ENCODE measurements at places on chromosomes 4 and X.

GRCh38 chrX:40175511-40176350 lies 78.0 kb upstream of the BCOR start:
- DNase-seq: peak; percentile 66

GRCh38 chrX:111167334-111167733 lies 71.3 kb downstream of the PAK3 start:
- DNase-seq: no peak

GRCh38 chr4:101600287-101600686 lies 190.2 kb upstream of the BANK1 start:
- no peak for DNase-seq

DNA sequence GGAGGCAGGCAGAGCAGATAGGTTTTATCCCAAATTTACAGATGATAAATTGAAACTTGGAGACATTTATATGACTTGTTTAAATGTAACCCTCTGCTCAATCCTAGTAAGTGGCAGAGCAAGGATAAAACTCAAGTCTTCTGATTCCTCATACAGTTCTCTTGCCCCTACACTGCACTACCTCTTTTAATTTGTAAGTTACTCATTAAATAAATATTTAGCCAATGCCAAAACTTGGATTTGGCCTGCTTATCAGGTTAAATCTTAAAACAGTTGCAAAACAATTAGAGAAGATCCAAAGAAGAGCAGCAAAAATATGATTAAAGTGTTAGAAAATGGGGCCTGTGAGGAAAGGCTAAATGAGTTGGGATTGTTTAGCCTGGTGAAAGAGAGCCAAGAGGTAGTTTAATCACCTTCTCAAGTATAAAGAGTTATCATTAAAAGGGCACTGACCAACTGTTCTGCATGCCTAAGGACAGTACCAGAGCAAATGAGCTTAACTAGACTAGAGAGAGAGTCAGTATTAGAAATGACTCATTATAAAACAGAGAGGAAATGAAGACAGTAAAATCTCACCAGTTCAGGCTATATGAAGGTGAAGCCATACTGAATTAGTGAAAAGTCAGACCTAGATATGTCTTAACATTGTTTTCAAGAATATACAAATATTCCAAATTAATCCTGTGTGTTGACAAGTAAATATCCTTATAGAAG lies 146.3 kb downstream of the GRIA3 start:
- no peak for DNase-seq

DNA sequence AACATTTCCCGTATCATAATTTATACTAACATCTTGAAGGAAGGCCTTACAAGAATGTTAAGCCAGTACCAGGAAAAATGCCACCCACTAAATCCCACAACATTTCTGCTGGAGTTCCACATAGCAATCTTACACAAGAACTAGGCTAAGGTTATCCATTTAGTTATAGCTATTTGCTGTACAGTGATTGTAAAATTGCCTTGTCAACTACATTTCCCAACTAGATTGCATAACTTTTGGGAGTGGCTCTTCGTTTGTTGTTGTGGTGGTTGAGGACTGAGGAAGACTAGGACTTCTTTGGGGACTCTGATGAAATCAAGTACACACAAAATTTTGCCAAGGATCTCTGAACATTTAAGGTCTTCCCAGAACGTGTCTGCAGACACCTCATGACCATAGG lies 8.0 kb downstream of the IBSP start:
- no peak for DNase-seq

DNA sequence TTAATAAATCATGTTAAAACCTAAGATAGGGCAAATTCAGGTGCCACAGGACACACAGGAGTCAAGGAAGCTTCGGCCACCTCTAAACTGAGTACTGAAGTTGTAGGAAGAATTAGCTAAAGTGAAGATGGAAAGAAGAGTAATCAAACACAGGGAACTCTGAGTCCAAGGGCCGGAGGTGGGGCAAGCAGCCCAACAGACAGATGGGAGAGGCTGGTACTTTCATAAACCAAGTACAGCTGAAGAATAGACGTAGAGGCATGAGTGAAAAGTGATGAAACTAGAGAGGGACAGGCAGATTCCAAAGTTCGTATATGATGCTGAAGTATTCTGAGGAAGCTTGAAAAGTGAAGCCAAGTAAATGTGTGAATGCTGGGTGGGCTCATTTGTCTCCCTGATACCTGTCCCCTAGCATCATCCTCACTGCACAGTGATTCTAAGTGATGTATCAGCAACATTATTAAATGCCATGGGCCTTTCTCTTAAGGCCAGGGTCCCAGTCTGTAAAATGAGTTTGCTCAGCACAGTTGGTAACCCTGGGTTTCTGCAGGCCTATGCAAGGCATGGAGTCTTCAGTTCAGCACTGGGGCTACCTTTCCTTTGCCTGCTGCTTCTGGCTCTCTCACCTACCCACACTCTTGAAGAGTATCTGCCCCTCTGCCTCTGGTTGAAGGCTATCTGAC lies 203.3 kb downstream of the NR3C2 start:
- no peak for DNase-seq

GRCh38 chr4:119835613-119835910 lies 207.0 kb upstream of the PDE5A start:
- no peak for DNase-seq

GRCh38 chr4:75992462-75992861 lies 1.7 kb upstream of the SDAD1 start:
- no peak for DNase-seq

GRCh38 chr4:48139691-48140090 lies 5.6 kb upstream of the TXK start:
- DNase-seq: peak; percentile 40

GRCh38 chr4:78951862-78952472 lies 12.7 kb upstream of the PAQR3 start:
- peak; percentile 69 for DNase-seq

- DNase-seq: no peak
Observed at GRCh38 chr4:145406970-145407369, 74.7 kb upstream of the SMAD1 start.

DNA sequence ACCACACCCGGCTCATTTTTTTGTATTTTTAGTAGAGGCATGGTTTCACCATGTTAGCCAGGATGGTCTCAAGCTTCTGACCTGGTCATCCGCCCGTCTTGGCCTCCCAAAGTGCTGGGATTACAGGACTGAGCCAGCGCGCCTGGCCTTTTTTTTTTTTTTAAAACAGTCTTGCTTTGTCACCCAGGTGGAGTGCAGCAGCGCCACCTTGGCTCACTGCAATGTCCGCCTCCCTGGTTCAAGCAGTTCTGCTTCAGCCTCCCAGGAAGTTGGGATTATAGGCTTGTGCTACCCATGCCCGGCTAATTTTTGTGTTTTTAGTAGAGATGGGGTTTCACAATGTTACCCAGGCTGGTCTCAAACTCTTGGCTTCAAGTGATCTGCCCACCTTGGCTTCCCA lies 28.9 kb downstream of the ZFX start:
- DNase-seq: no peak

DNA sequence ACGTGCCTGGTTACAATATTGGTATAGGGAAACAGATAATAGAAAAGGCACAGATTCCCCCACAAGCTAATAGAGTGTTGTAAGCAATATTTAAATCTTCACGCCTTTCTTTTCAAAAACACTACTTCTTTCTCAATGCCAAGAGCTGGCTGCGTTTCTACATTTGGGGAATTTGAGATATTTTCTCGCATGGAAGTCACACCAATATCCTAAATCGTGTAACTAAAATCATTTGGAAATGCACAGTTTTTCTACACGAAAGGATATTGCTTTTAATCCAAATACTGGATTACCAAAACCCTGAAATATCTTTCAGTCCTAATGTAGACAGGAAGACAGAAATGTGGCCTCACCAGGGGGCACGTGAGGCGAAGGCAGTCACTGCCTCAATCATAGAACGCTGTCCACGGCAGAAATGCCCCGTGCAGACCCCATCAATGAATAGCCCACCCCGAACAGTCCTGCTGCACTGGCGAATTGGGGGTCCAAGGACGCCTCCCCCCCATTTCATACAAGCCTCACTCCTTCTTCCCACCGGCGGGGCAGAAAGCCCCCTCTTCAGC lies 106.6 kb downstream of the NSUN7 start:
- no peak for DNase-seq

DNA sequence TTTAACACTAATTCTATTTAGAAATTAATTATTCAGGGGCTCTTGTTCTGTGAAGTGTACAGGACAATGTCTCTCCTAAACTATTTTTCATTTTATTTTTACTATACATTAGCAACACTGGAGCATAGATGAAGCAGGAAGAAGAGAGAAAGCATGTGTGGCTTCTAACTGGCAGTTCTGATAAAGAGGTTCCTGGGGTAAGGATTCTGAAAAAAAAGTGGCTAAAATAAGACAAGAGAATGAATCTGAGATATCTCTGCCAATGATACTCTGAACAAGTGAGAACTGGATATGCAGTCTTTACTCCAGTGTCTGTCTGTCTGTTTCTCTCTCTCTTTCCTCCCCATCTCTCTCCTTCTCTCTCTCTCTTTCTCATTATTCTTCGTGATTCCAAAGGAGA lies 125.9 kb downstream of the MAML3 start:
- DNase-seq: no peak

DNA sequence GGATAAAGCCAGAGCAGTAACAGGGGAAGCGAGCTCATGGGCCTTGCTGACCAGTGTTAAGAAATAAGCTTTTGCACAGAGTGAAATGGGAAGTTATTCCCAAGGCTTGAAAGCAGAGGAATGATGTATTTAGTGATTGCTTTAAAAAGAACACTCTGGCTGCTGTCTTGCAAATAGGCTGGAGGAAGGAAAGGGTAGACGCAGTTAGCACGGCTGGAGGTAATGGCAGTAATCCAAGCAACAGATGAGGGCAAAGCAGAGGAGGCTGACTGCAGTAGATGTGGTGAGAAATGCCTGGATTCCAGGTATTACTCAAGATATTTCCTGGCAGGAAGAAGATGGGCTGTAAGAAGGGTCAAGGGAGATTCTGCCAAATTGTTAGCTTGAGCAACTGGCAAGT lies 1342.3 kb upstream of the AGA start:
- DNase-seq: no peak

DNA sequence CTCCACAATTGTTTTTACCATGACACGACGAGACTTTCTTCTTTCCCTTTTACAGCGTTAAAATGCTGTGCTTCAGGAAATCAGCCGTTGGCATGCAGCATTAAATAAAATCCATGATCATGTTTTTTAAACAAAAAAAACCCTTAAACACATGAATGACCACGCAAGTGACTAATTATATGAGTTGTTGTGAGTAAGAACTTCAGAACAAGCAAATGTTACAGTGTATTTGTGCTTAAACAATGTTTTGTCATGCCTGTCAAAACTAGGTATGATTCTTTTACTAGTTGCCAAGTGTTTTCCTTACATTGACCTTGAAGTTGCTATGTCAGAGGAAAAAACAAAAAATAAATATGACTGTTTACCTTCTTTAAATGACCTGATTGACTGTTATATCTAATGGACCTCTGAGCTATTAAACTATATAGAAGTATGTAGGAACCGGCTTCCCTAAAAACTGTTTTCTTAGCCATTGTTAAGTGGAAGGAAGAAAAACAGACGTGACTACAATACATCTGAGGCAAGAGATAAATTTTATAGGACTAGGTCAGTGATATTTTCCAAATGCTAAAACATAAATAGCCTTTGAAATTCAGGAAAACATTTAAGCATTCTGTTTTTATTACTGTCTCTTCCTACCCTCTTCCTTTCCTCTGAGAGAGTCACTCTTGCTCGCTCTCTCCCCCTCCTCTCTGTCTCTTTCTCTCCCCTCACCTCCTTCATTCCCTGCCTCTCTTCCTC lies 197.1 kb downstream of the PALLD start:
- no peak for DNase-seq

- no peak for DNase-seq
Observed at GRCh38 chr4:115986573-115986972, 873.2 kb upstream of the NDST4 start.

GRCh38 chr4:186541801-186542200 lies 13.6 kb downstream of the MTNR1A start:
- no peak for DNase-seq

DNA sequence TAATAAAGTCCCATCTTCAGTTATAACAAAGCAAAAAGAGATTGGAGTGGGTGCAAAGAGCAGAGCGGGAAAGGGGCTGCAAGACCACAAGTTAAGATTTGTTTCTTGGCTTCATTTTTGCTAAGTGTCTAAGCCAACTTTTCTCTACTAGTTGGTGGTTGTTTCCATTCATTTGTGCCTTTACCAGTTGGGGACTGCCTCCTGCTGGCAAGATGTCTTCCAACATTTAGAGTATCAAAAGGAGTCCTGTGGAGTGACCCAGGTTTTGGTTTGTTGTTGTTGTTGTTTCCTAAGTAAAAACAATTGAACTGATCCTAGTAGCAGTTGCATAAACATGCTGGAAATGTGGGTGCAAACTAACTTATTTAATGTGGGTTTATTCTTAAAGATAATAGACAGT lies 121.1 kb downstream of the SPATA18 start:
- DNase-seq: no peak

DNA sequence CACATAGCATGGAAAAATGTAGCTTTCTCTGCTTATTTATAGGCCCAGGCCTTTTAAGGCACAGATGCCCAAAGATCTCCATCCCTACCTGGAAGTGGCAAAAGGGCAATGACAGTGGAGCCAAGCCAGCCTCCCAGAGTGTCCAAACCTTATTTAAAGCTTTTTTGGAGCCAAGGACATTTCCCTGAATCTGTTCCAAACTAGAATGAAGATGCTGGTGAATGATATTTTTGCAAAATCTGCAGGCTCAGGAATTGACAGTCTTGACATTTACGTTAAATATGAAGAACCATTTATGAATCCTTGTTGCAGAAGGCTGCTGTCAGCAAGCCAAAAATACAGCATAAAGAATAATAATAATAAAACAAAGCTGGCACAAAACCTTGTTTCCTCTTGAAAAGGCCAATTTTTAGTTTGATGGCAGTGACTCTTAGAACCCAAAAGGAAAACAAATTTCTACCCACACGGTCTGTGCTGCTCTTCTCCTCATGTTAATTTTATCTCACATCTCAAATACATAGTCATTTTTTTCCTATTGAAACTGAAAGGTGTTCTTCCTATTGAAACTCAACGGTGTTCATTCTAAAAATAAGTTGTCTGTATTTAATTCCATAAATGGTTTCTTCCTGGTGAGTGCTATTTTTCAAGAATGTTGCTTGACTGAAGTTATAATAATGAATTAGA lies 206.3 kb upstream of the TBL1X start:
- no peak for DNase-seq

GRCh38 chrX:23937100-23937499 lies 29.3 kb downstream of the CXorf58 start:
- DNase-seq: no peak

DNA sequence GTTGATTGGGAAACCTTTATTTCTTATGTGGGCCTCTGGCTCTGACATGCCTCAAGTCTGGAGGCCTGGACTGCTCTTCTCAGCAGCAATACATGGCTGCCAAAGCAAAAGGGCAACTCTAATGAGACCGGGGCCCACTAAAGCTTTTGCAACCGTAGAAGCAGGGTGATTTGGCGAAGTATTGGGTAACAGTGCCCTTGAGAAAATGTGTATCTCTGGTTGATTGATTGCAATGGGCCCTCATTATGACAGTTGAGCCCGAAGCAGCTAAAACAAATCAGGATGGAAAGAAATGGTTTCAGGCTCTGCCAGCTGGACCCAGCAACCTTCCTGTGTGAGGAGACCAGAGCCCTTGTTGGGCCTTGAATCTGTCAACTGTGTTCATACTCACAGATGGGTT lies 73.4 kb downstream of the CLCN4 start:
- DNase-seq: no peak

GRCh38 chr4:77827343-77827742 lies 8.2 kb upstream of the CNOT6L start:
- no peak for DNase-seq

GRCh38 chrX:34218063-34218462 lies 85.9 kb upstream of the FAM47A start:
- DNase-seq: no peak

Data from CD4-positive, alpha-beta T cell (primary cell).